ENCODE measurements at places on chromosomes 1 and 21.

- no peak for DNase-seq
Observed at GRCh38 chr21:44548922-44549321, 2.4 kb downstream of the KRTAP10-2 start.

DNA sequence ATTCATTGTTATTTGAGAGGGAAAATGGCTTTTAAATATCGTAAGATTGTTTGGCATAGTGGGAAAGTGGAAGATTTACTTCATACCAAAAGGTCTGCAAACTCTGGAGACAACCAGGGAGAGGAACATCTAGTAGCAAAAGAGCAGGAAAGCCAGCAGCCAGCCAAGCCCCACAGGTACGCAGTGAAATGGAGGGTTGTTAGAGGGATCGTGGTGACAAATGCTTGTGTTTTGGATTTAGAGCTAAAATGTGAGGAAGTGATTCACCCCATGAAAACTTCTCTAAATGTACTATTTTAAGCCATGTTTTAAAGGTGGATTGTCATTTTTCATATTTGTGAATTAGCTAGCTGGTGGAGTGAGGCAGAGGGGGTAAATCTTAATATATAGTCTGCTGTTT lies 69.3 kb downstream of the RPS6KC1 start:
- no peak for DNase-seq

- DNase-seq = no peak
Observed at GRCh38 chr1:118812555-118812954, 175.6 kb downstream of the TBX15 start.

DNA sequence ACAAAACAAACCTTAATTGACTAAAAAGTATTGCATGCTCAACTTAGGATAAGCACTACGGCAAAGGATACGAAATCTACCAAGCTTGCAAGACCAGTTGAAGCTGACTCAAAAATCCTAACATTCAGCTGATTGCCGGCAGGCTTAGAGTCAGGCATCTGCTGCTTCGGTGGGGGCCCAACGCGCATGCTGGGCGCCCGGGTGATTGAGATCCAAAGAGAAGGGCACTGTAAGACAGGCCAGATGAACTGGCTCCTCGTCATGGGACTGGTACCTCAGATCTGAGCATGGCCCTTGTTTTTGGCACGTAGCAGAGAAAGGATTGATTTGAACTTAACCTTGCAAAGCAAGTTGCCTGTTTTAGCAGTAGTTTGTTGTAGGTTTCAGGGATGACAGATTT lies 86.6 kb downstream of the PRDM2 start:
- no peak for DNase-seq

GRCh38 chr1:179823693-179824092 lies 53.9 kb downstream of the TOR1AIP2 start:
- no peak for DNase-seq

DNA sequence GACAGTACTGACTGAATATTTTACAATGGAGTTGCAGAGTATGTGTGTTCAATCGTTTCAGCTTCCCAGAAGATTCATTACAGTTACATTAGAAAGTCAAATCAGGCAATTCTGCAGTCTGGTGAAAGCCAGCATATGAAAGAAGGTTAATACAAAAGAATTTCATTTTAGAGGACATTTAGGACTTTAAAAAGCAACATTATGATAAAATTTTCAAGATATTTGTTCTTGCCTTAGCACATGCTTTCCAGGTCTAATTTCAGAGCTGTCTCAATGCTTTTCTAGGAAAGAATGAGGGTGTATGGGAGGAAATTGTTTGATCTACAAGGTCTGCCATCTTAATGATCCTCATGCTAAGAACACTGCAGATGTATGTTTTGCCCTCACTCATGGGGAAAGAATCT lies 63.2 kb downstream of the RERE start:
- DNase-seq = no peak

DNA sequence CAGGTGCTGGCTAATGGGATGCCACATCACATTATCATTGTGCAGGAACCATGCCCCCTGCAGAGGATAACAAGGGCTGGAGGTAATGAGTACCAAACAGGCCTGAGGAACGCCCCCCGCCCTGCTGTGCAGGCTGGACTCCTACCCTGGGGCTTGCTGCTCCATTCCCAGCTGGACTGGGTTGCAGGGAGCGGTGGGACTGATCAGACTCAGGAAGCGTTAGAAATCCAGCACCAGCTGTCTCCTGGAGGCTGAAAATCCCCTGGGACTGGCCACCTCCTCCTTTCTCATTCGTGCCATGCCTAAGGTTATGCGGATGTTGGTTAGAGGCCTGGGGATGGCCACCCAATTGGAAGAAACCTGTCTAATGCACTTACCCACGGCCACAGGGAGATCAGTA lies 36.9 kb upstream of the POU3F1 start:
- DNase-seq = peak; percentile 98

DNA sequence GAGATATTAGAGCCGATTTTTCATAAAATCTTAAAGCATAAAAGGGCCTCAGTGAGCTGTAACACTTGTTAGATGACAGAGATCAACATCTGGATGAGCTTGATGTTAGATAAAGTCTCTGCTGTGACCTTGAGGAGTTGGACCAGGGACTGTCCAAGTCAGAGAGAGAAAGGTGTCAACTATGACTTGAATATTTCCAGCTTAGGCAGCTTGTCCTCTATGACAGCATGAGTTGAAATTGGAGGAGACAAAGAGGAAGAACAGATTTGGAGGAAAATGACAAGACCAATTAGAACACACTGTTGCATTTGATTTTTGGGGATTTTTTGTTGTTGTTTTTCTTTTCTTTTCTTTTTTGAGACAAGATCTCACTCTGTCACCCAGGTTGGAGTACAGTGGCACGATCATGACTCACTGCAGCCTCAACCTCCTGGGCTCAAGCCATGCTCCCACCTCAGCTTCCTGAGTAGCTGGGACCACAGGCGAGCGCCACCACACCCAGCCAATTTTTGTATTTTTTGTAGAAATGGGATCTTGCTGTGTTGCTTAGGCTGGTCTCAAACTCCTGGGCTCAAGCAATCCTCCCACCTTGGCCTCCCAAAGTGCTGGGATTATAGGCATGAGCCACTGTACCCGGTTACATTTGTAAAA lies 35.3 kb upstream of the CLIC4 start:
- no peak for DNase-seq

DNA sequence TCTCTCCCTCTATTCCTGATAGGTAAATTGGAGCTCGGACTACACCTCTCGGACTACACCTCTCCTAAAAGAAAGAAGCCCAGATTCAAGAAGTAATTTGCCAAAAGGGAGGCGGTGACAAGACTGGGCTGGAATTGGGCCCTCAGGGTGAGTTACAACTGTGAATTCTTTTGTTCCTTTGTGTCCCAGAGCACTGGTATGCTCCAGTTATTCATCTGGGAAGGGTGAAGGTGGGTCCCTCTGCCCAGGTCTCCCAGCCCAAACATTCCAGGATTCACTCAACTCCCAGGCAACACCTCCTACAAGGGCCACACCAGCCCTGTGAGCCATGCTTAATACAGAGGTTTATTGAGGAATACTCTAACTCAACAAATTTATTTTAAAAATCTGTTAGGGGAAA lies 69.2 kb downstream of the LMX1A start:
- no peak for DNase-seq

GRCh38 chr1:183970516-183971300 lies 66.8 kb downstream of the COLGALT2 start:
- DNase-seq = no peak

DNA sequence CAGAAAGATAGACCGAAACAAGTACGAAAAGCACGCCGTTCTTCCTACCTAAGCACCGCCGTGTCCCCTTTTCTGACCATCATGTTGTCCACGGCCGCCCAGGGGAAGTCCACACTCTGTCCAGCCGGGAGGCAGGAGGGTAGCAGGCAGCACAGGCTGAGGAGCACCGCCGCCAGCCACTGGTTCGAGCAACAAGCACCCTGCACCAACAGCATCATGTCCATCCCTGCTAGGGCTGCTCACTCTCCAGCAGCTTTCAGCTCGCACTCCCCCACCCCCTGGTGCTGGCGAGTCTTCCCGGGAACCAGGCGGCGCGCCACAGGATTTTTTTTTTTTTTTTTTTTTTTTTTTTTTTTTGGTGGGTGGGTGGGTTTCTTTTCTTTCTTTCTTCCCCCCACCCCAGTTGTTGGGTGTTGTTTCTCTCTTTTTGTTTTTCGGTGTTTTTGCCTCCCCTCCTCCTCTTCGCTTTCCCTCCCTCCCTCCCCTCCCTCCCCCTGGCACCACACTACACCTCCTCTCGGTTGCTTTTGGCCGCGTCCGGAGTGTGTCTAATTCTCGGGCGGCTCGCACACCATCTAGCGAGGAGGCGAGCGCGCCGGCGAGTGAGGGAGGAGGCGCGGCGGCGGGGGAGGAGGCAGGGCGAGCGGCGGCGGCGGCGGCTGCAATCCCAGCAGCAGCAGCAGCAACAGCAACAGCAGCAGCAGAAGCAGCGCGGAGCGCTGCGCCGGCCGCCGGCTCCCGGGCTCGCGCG lies at the start of gene NEGR1:
TSS of gene NEGR1 (minus strand) at position 269 of the 751 bp plus-strand sequence.
- peak; percentile 96 for DNase-seq

DNA sequence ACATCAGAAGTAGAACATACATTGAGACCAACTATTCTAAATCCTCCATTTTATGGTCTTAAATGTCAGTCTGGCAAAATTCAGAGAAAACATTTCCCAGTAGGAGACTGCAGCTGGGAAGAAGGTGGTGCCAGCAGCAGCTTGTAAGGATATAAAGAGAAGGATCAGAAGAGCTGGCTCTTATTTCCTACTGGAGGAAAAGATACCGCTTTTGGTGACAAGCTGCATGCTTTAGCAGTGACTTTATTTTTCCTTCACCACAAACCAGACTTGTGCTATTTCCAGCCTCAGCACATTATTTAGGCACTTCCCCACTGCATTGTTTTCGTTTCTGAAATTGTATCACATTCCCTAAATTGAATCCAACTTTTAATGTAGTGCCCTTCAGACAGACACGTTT lies 28.4 kb downstream of the RNF11 start:
- DNase-seq = no peak

DNA sequence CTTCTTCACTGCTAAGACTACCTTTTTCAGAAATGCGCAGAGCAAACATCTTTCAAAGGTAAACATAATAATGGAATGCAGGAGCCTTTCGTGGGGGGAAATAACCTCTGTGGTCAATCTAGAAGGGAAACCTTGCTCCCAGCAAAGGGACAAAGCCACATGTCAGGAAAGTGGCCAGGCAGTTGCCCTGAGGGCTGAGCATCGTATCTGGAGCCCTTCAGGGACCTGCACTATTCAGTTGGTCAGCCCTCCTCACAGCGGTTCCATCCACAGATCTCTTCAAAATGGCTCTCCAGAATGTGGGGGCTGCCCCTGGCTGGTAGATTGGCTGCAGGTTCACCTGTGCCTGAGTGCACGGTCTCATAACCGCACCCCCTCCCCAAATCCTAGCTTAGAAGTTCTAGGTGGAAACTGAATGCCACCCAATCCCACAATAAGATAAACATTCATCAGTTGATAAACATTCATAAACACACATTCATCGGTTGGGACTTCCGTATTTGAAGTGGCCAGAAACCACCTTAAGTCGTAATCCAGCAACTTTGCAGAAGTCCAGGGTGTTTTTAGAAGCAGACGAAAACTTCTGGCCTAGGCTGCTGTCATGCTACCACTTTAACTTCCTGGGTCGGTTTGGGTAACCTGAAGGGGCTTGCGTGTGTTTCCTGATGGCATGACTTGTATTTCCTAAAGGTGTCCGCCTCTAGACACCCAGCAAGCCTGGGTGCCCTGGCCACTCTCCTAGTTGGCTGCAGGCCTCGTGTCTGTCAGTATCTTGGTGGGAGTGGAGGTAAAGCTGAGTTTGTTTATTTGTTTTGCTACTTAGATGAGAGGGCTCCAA lies 50.5 kb downstream of the RASSF5 start:
- DNase-seq = peak; percentile 43

- no peak for DNase-seq
Observed at GRCh38 chr21:39386194-39386593, 37.3 kb upstream of the HMGN1 start.

GRCh38 chr1:58722414-58722813 lies 22.6 kb upstream of the MYSM1 start:
- DNase-seq = no peak

DNA sequence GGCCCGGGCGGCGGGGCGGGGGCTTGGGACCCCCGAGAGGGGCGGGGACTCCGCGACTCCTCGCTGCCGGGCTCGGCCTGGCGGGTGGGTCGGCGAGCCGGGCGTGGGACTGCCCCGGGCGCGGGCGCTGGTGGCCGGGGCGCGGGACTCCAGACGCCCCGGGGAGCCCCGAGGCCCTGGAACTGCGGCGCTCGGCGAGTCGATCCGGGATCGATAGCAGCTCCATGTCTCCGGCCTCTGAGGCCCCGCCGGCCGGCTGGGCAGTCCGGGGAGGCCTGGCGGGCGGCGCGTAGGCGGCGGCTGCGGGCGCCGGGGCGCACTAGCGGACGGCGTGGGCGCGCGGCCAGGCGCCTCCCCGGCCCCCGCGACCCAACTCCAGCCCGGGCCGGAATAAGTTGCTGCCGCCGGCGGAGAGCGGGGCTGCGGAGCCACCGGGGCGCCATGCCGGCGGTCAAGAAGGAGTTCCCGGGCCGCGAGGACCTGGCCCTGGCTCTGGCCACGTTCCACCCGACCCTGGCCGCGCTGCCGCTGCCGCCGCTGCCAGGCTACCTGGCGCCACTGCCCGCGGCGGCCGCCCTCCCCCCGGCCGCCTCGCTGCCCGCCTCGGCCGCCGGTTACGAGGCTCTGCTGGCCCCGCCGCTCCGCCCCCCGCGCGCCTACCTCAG lies 400 bp downstream of the SAMD11 start:
- peak; percentile 49 for DNase-seq

- peak; percentile 6 for DNase-seq
Observed at GRCh38 chr1:161905269-161905884, 118.3 kb downstream of the OLFML2B start.

DNA sequence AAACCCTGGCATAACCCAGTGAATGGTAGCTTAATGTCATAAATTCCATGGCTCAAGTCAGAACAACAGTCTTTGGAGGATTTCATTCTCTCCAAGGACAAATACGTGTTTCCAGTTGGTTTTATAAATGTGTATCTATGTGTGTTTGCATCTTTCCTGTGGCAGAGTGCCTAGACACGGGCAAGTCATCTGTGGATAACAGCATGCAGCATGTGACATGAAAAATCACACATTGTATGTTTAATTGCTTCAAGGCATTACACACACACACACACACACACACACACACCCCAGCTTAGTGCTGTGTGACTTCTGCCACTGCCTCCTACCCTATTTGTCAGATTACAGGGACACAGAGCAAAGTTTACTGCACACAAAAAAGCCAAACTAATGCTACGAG lies 68.2 kb upstream of the SSX2IP start:
- DNase-seq = no peak

DNA sequence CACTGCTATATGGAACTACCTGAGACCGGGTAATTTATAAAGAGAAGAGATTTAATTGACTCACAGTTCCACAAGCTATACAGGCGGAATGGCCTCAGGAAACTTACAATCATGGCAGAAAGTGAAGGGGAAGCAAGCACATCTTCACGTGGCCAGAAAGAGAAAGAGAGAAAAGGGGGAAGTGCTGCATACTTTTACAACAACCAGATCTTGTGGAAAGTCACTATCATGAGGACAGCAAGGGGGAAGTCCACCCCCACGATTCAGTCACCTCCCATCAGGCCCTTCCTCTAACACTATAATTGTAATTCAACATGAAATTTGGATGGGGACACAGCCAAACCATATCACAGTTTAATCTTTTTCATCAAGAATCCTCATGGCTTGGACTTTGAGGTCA lies 339.2 kb upstream of the AJAP1 start:
- no peak for DNase-seq

All from NCI-H146 (cell line).